Activated naive CD4-positive, alpha-beta T cell treated with anti-CD3 and anti-CD28 coated beads for 36 hours (primary cell): ENCODE measurements at places on chromosomes 2 and 18. TPM values are rescaled to one million over a fixed set of nuclear protein-coding genes. Genes with fewer than 3 reads are reported as not detected.

SCN3A gene
- total RNA-seq: 0.12 TPM

HOXD4 gene
- not detected for total RNA-seq

ALPI gene
- total RNA-seq: not detected

TMEM17 gene
- 0.21 TPM for total RNA-seq

SDC1 gene
- total RNA-seq: 0.67 TPM

RANBP2 gene
- 48.3 TPM for total RNA-seq

ANKRD62 gene
- total RNA-seq: not detected

DNA sequence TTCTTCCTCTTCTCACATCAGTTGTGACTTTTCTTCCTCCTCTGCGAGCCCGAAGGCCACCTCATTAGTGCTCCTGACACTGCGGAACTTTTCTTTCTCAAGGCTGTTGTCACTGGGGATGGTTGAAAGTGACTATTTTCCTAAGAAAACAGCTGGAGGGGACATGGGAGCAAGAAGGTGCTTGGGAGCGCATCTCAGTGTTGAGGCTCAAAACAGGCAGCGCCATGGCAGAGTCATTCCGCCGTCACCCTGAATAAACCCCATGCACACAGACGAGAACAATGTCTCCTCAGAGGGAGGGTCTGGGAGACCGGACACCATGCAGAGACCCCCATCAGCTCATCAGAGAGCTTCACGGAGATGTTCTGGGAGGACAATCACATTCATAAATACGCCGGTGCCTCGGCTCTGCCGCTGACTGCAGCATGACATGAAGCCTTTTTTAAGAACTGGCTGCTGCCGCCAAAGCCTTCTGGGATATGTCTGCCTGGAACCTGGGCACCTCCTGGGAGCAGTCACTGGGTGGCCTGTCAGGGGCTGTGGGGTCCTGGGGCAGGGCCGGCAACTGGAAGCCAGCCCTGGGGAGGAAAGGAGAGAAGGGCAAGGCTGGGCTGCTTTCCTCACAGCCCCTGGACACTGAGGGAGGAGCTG, 19.2 kb downstream of the ATOH8 start:
- no peaks in the 10 kb centered on the region for H3K36me3 ChIP-seq
- DNase-seq: no peak
- no peak overlapping the region for H3K4me3 ChIP-seq
- H3K27ac ChIP-seq: no peak overlapping the region
- peaks cover 19% of the 10 kb centered on the region for H3K27me3 ChIP-seq

- H3K36me3 ChIP-seq: no peaks in the 10 kb centered on the region
- H3K4me1 ChIP-seq: no peaks in the 10 kb centered on the region
- DNase-seq: no peak
- H3K4me3 ChIP-seq: no peak overlapping the region
- H3K27me3 ChIP-seq: peaks cover 15% of the 10 kb centered on the region
These were observed 301.7 kb downstream of the KCNS3 start for GRCh38 chr2:18180031-18180610.

GRCh38 chr2:14569294-14569693, 63.2 kb upstream of the LRATD1 start:
- H3K27ac ChIP-seq: no peak overlapping the region
- H3K4me3 ChIP-seq: no peak overlapping the region
- no peaks in the 10 kb centered on the region for H3K27me3 ChIP-seq

DNA sequence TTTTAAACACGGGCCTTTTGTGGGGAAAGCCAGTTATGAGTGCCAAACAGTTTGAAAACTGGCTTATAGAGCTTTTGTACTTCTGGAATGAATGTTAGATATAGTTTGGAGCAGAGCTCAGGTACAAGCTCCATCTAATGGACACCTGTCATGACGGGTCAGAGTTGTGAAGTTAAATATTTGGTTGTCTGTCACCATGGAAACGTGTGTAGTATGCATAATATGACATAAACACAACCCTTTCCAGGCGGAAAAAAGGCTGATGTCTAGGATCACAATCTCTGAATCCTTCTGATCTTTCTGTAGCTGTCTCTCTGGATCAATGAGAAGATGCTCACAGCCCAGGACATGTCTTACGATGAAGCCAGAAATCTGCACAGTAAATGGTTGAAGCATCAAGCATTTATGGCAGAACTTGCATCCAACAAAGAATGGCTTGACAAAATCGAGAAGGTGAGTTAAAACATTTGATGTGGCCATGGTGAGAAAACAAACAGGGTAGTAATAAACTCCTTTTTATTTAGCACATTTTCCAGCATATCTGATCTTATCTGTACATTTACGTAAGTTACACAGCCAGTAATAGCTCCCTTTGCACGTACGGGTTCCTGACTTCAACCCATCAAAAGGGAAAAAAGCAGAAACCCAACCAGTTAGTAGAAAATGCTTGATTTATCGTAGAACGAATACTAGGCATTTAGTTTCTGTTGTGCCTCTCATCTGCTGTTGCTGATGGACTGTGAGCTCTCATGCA, 80.6 kb upstream of the EML6 start:
- H3K27me3 ChIP-seq: no peaks in the 10 kb centered on the region
- H3K4me1 ChIP-seq: peaks cover 17% of the 10 kb centered on the region
- H3K4me3 ChIP-seq: no peak overlapping the region
- DNase-seq: no peak
- H3K36me3 ChIP-seq: peaks cover 40% of the 10 kb centered on the region

GRCh38 chr18:54294274-54294673, 25.0 kb downstream of the POLI start:
- no peaks in the 10 kb centered on the region for H3K4me1 ChIP-seq
- no peaks in the 10 kb centered on the region for H3K27me3 ChIP-seq
- H3K27ac ChIP-seq: no peak overlapping the region
- H3K36me3 ChIP-seq: peaks cover 32% of the 10 kb centered on the region
- H3K4me3 ChIP-seq: no peak overlapping the region

GRCh38 chr2:33354981-33355380, 121.5 kb upstream of the RASGRP3 start:
- H3K27ac ChIP-seq: no peak overlapping the region
- H3K4me1 ChIP-seq: no peaks in the 10 kb centered on the region
- no peak for DNase-seq
- H3K36me3 ChIP-seq: peaks cover 5% of the 10 kb centered on the region
- no peaks in the 10 kb centered on the region for H3K27me3 ChIP-seq
- H3K4me3 ChIP-seq: no peak overlapping the region

DNA sequence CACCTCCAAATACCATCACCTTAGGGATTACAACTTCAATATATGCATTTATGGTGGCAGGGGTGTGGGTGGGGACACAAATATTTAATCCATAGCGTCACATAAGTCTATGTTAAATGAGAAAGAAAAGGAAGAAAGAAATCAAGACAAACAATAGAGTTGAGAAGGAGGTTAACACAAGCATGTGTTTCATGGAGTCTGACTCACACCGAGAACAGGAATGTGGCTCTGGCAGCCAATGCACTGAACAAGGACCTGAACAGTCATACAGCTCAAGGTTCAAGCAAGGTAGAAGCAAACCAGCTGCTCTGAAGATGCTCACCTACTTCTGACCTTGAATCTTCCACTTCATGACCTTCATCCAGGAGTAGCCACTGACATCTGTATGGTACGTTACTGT, 36.2 kb upstream of the LPIN1 start:
- no peak overlapping the region for H3K27ac ChIP-seq
- no peak overlapping the region for H3K4me3 ChIP-seq
- H3K36me3 ChIP-seq: no peaks in the 10 kb centered on the region
- no peak for DNase-seq
- no peaks in the 10 kb centered on the region for H3K27me3 ChIP-seq

DNA sequence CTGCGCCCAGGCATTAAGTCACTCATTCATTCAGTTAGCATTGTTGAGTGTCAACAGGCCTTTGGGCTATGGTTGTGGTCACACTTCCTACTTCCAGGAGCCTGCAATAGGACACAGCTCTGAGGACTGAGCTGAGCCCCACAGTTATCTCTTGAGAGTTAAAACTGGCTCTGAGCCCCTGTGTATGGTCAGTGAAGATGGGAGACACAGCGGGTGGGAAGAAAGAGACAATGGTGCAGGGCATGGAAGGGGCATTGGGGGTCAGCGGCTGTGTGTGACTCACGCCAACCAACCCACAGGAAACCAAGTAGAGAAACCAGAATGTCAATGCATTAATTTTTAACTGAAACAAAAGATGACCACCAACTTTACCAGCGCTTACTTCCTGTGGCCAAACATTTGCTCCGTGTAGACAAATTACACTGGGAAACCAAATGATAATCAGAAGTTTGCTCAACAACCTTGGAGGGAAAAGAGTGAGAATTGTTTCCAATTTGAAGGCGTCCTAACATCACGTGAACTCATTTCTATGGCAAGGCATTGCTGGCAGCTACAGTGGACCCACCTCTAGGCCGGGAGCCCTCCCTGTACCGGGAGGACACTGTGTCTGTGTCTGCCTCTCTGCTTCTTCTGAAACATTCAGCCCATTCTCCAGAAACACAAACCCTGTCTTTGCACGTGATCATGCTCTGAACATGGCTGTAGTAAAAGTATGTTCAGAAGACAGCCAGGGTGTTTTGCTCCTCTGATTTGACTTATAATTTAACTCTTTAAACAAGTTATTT, 212.0 kb upstream of the ID2 start:
- no peak for DNase-seq
- no peaks in the 10 kb centered on the region for H3K36me3 ChIP-seq
- no peaks in the 10 kb centered on the region for H3K27me3 ChIP-seq
- H3K4me1 ChIP-seq: peaks cover 30% of the 10 kb centered on the region
- H3K27ac ChIP-seq: no peak overlapping the region
- H3K4me3 ChIP-seq: no peak overlapping the region

- H3K27ac ChIP-seq: no peak overlapping the region
- H3K36me3 ChIP-seq: no peaks in the 10 kb centered on the region
These were observed 333.0 kb downstream of the IRS1 start for GRCh38 chr2:226466589-226466988.

DNA sequence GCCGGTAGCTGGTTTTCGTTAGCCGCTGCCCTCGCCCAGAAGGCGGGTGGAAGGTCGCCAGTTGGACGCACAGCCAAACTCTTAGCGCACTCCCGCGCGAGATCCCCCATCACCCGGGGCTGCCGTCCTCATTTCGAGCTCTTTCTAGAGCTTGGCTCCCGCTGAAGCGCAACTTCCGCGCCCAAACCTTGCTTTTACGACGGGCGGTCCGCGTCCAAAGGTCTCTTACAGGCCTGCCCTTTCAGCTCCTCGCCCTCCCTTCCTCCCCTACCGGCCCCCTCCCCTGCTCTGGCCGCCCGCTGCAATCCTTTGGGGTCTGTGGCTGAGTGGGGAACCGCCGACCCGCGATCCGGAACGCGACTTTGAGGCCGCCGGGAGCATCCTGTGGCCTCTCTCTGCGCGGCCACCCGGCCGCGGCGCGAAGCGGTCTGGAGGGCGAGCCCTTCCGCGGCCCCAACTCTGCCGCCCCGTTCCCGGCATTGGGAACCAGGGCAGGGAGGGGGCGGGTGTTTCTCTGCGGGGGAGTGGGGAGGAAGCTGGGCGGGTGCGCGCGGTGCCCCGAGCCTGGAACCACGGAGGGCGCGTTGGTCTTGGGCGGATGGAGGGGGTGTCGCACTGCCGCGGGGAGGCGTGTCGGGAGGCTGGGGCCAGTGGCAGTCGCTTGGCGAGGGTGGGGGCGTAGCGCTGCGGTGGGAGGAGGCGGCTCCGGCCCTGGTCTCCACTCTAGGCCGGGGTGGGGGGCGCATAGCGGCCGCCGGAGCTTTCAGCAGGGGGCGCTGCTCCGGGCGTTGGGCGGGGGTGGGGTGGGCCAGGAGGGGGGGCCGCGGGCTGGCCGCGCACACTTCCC, at the start of gene GDF7:
TSS of gene GDF7 (plus strand) at position 841 of the 847 bp plus-strand sequence. CDS start 96 bp downstream, outside the sequence.
- no peak within 1 kb of the TSS for H3K27ac ChIP-seq
- H3K27me3 ChIP-seq: peaks cover 59% of the 10 kb centered on the region
- H3K4me1 ChIP-seq: peaks cover 10% of the 10 kb centered on the region
- DNase-seq: peak; percentile 27
